ENCODE measurements at places on chromosomes 4 and X.

GRCh38 chr4:97500423-97500822 lies 642.9 kb downstream of the STPG2 start:
- DNase-seq = no peak

- DNase-seq = no peak
Measured at GRCh38 chrX:51158231-51158630, 174.4 kb upstream of the NUDT10 start.

DNA sequence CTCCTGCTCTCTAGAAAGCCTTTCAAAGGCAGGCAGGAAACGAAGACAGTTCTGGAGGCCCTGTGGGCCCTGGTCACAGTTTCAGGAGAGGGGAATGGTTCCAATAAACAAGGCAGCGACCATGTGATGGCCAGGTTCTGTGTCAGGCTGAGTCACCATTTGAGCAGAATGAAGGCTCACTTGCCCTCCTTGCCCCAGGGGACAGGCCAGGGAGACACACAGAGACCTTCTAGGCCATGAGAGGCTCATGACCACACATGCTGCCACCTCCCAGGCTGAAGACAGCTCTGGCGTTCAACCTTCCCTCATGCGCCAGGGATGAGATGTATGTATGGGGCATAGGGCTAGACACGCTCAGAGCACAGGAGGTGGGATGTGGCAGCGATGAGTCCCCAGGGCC lies 22.9 kb upstream of the TRIM2 start:
- no peak for DNase-seq

DNA sequence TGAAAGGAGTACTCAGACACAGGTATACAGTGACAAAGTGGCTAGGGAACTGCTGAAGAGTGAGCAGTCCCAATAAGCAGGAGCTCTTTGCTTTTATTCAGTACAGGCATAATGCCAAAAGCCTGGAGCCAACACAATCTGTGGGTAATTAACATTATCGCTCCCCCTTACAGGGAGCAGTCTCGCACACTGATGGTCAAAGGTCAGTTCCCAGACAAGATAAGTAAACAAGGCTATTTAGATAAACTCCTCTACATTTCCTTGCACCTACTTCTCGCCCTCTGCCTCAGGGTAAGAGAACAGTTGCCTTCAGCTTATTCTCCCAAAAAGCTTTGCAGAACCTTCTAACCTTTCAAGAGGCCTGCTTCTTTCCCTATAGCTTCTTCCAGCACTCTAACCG lies 73.9 kb upstream of the TAF9B start:
- DNase-seq = no peak

- no peak for DNase-seq
Measured at GRCh38 chr4:85756938-85757337, 282.0 kb downstream of the ARHGAP24 start.

GRCh38 chrX:66232296-66232695 lies 68.2 kb downstream of the HEPH start:
- DNase-seq = no peak

- DNase-seq = no peak
Measured at GRCh38 chrX:138771047-138771446, 59.5 kb upstream of the FGF13 start.

GRCh38 chrX:110226931-110227330 lies 91.0 kb downstream of the AMMECR1 start:
- no peak for DNase-seq

DNA sequence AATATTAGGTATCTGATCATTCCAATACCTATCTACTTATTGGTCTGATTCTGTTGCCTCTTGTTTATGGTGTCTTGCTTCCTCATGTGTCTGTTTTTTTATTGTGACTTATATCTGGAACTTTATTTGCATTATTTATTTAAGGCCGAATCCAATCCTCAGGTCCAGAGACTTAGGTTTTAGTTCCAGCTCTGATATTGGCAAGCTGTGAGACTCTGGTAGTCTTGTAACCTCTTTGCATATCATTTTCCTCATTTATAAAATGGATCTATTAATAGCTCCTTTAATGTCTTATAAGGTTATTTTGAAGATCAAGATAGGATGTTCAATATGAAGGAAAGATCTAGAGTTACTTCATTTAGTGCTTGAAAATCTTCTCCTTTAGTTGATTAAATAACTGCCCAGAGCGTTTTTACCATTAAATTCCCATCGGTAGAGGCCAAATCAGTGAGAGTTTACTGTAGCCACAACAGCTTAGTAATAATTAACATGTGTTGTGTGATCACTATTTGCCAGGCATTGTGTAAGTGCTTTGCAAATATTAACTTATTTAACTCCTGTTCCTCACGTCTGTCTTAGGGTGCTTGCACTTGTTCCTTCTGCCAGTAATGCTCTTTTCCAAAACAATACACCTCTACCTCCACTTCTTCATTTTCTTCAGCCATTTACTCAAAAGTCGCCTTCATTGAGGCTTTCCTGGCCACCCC lies 82.2 kb downstream of the CC2D2A start:
- DNase-seq = no peak

DNA sequence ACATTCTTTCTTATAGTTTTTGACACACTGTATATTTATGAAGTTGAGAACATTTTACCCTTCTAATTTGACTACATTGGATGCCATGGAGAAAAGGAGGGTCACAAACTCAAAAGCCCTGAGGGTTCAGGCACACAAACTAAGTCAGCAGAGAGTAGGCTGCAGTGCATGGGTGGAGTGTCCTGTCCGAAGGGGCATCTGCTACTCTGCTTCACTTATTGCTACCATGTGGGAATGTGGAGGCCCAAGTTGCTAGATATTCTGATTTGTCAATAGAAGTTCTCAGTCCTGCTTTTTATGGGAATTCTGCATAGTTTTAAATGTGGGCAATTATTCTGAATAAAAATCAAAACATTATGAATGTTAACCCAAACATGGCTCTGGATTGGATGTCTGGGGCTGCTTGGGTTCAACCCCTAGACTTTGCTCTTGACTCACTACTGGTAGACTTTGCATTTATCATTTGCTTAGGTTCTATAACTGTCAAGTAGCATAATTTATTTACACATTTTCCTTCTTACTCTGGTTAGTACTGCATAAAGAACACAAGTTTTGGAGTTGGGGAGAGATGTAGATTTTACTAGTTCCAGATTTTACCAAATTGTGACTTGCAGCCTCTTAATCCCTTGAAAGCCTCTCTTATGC lies 255.1 kb downstream of the SPRY1 start:
- no peak for DNase-seq

All from stimulated activated CD4-positive, alpha-beta T cell treated with anti-CD3 and anti-CD28 coated beads, Interleukin-1b, Interleukin-23, amount 100 ng/mL, for 1 hour (primary cell).